MM.1S (cell line): ENCODE measurements at places on chromosomes 5 and 9.
A peak's percentile ranks its signal among the peaks of the same experiment; 100 is the strongest.

GRCh38 chr5:132471944-132472343, 18.6 kb downstream of the IRF1 start:
- no peak for DNase-seq
- no peaks in the 10 kb centered on the region for H3K36me3 ChIP-seq
- no peak overlapping the region for H3K4me3 ChIP-seq
- H3K27me3 ChIP-seq, result no peaks in the 10 kb centered on the region
- peaks cover 37% of the 10 kb centered on the region for H3K4me1 ChIP-seq

GRCh38 chr5:160155017-160155750, 35.9 kb upstream of the PWWP2A start:
- DNase-seq, result no peak
- H3K27ac ChIP-seq, result no peak overlapping the region
- H3K36me3 ChIP-seq, result no peaks in the 10 kb centered on the region
- peaks cover 18% of the 10 kb centered on the region; the same call in 1 of the 2 replicates for H3K4me1 ChIP-seq
- no peak overlapping the region for H3K4me3 ChIP-seq
- no peaks in the 10 kb centered on the region for H3K27me3 ChIP-seq

GRCh38 chr5:74378464-74378863, 262.1 kb downstream of the ENC1 start:
- H3K4me3 ChIP-seq, result no peak overlapping the region
- H3K27ac ChIP-seq, result no peak overlapping the region
- DNase-seq, result no peak

DNA sequence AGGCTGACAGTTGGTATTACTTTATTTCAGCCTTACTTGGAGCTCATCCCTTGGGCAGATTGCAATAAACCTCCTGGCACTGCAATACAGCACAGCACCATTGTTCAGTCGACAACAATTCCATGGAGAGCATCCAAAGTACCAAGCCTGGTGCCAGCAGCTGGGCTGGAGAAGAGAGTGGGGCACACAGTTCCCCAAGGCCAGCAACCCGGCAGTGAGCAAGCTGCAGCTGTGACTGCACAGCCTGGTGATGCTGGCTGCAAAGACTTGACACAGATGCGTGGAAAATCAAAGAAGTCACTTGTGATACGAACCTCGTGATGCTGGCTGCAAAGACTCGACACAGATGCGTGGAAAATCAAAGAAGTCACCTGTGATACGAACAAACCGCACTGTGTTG, 125.4 kb downstream of the ATPSCKMT start:
- no peaks in the 10 kb centered on the region for H3K27me3 ChIP-seq
- H3K27ac ChIP-seq, result no peak overlapping the region
- H3K36me3 ChIP-seq, result no peaks in the 10 kb centered on the region
- DNase-seq, result no peak

DNA sequence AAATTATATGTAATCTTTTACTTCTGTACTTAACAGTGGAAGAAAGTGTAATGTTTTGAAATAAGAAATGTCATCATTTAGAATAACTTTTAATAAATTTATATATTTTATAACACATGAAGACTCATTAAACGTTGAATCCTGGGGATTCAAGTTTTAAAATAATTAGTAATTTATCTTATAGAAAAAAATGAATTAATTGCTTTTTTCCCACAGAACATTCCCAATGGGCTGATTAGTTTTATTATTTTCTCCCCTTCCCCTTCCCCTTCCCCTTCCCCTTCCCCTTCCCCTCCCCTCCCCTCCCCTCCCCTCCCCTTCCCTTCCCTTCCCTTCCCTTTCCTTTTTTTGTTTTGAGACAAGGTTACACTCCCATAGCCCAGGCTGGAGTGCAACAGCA, 79.7 kb downstream of the MRPS30 start:
- no peak overlapping the region for H3K27ac ChIP-seq
- no peak overlapping the region for H3K4me3 ChIP-seq
- H3K36me3 ChIP-seq, result no peaks in the 10 kb centered on the region

- no peak overlapping the region for H3K4me3 ChIP-seq
- H3K36me3 ChIP-seq, result no peaks in the 10 kb centered on the region
- H3K27me3 ChIP-seq, result no peaks in the 10 kb centered on the region
Measured at GRCh38 chr5:95057615-95058014, 227.3 kb downstream of the MCTP1 start.

GRCh38 chr5:36657563-36657995, 51.2 kb downstream of the SLC1A3 start:
- no peaks in the 10 kb centered on the region for H3K27me3 ChIP-seq
- no peak overlapping the region for H3K27ac ChIP-seq
- no peak for DNase-seq
- H3K4me3 ChIP-seq, result no peak overlapping the region
- no peaks in the 10 kb centered on the region for H3K36me3 ChIP-seq
- no peaks in the 10 kb centered on the region for H3K4me1 ChIP-seq

DNA sequence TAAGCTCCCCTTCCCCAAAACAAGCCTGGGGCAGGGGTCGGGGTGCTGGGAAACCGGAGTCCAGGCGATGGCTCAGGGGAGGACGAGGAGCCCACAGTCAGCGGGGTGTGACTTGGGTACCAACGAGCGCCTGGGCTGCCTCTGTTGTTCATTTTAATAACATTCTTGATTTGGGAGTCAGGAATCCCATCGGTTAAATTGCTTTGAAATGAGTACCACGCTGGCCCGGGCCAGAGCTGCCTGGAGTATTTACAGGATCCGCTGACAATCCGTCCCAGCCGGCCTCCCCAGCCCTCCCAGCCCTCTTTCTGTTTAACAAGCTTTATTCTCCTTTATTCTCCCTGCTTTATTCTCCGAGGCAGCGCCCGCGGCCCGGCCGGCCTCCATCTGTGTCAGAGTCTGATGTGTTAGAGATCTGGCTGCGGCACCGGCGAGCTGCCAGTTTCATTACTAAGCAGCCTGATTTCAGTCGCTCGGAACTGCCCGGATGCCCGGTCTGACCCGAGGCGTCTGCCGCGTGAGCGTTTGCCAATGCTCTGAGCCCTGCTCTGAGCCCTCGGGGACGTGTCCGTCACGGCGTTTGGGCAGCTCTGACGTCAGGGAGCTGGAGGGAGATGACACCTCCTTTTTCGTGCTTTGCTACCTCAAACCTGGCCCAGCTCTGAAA, 16.5 kb upstream of the QRFP start:
- no peak for DNase-seq
- H3K27me3 ChIP-seq, result peaks cover 86% of the 10 kb centered on the region
- H3K27ac ChIP-seq, result no peak overlapping the region
- no peak overlapping the region for H3K4me3 ChIP-seq

DNA sequence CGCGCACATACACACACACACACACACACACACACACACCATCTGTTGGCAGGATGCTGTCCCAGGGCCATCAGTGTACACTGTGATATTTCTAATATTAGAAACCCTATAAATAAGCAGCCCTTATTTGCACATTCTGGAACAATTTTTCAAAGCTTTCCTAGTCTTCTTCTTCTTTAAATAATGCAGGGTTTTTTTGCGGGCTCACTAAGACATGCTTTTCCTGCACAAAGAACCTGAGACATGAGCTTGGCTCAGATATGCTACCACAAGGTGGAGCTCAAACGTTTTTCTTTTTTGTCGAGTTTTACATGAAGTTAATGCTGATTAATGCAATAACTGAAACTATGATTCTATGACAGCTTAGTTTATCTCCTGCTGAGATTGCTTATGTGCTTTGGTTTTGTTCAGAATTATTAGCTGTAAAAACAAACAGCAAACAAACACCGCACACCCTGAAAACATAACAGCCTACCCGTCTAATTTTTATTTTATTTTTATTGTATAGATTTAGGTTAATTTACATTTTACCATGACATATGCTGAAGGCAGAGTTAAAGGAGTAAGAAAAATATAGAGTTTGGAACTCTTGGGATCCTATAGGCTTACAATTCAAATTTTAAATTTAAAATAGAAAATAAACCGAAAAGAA, 95.8 kb downstream of the ALDH1A1 start:
- H3K36me3 ChIP-seq, result no peaks in the 10 kb centered on the region
- DNase-seq, result peak; percentile 72
- no peaks in the 10 kb centered on the region for H3K4me1 ChIP-seq
- no peak overlapping the region for H3K4me3 ChIP-seq
- H3K27ac ChIP-seq, result no peak overlapping the region

GRCh38 chr5:100676817-100677631, 141.8 kb downstream of the FAM174A start:
- H3K4me1 ChIP-seq, result no peaks in the 10 kb centered on the region
- H3K36me3 ChIP-seq, result no peaks in the 10 kb centered on the region
- no peaks in the 10 kb centered on the region for H3K27me3 ChIP-seq
- no peak overlapping the region for H3K27ac ChIP-seq
- no peak for DNase-seq

DNA sequence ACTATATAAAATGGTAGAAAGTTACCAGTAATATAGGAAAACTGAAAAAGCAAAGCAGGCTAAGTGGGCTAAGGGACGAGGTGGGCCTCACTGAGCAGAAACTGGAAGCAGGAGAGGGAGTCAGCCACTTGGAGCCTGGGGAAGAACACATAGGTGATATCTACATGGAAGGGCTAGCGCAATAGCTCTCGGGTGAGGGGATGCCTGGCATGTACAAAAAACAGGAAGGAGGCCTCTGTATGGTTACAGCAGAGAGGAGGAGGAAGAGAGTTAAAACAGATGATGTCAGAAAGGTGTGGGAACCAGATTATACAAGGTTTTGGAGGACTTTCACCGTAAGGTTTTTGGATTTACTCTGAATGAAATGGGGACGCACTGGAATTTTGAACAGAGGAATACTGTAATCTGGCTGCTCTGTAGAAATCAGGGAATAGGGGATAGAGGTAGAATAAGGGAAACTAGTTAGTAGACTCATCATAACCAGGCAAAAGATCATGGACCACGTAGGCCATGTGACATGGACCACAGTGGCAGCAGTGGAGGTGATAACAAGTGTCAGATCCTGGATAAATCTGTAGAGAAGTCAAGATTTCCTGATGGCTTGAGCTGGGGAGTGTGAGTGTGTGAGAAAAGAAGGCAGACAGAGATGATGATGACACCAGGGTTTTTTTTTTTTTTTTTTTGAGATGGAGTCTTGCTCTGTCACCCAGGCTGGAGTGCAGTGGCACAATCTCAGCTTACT, 52.5 kb downstream of the FNBP1 start:
- H3K36me3 ChIP-seq, result no peaks in the 10 kb centered on the region
- H3K27ac ChIP-seq, result no peak overlapping the region
- peaks cover 24% of the 10 kb centered on the region for H3K4me1 ChIP-seq
- DNase-seq, result no peak
- H3K27me3 ChIP-seq, result no peaks in the 10 kb centered on the region

DNA sequence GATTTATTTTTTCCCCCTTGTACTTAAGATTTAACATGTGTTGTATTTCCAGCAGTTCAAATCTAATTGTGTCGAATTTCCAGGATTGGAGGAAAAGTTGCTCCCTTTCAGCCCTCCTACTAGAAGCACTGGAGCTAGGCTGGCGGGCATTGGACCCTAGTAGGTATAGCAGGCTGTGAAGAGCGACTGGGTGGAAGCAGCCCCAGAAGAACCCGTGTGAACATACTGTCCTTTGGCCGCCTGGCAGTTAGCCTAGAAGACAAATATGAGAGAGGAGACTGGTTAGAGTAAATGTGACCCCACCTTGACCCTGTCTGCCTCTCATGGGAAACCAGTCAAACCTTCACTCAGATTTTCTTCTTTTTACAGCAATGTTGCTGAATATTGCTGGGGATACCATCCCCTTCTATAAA, 13.9 kb downstream of the ALDOB start:
- H3K27me3 ChIP-seq, result no peaks in the 10 kb centered on the region
- no peaks in the 10 kb centered on the region for H3K36me3 ChIP-seq
- H3K27ac ChIP-seq, result no peak overlapping the region

- no peak overlapping the region for H3K4me3 ChIP-seq
- no peaks in the 10 kb centered on the region for H3K27me3 ChIP-seq
- H3K36me3 ChIP-seq, result no peaks in the 10 kb centered on the region
Measured at GRCh38 chr5:174281855-174282254, 236.3 kb downstream of the NSG2 start.

GRCh38 chr9:71071633-71072032, 49.8 kb downstream of the TRPM3 start:
- no peak for DNase-seq
- no peaks in the 10 kb centered on the region for H3K36me3 ChIP-seq
- H3K27me3 ChIP-seq, result no peaks in the 10 kb centered on the region
- H3K4me1 ChIP-seq, result no peaks in the 10 kb centered on the region
- H3K4me3 ChIP-seq, result no peak overlapping the region
- H3K27ac ChIP-seq, result no peak overlapping the region

- no peak overlapping the region for H3K27ac ChIP-seq
- no peaks in the 10 kb centered on the region for H3K27me3 ChIP-seq
- DNase-seq, result no peak
Measured at GRCh38 chr5:56532466-56532865, 282.9 kb upstream of the MAP3K1 start.

DNA sequence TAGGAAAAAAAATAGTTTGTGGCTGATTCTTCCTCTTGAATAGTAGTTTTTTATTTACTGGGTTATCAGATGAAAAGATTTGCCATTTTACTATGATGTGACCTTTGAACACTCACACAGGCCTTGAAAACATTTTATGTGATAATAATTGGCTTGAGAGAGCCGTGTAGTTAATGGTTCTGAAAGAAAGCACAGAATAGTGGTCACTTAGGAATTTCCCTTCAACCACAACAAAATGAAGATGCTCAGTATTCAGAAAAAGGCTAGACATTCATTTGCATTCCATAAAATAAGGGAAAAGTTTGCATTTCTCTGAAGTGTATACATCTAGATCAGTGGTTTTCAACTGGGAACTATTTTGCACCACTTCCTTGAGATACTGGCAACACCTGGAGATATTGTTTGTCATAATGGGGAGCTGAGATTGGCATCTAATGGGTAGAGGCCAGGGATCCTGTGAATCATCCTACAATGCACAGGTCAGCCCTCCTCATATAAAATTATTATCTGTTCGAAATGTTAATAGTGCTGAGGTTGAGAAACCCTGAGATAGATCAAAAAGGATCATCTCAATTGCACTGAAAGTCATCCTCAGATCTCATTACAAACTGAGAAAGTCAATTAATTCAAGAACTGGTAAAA, 446.4 kb upstream of the CCNG1 start:
- peak; percentile 52 for DNase-seq
- H3K4me3 ChIP-seq, result no peak overlapping the region
- peaks cover 11% of the 10 kb centered on the region; the same call in 1 of the 2 replicates for H3K4me1 ChIP-seq
- H3K27me3 ChIP-seq, result no peaks in the 10 kb centered on the region
- no peak overlapping the region for H3K27ac ChIP-seq
